Stimulated activated CD8-positive, alpha-beta memory T cell treated with anti-CD3 and anti-CD28 coated beads, Interleukin-7, amount 100 ng/mL, for 1 hour (primary cell): ENCODE measurements at places on chromosomes 7 and 10.

- DNase-seq, result no peak
These were observed 2.2 kb upstream of the KNDC1 start for GRCh38 chr10:133157662-133158436.

DNA sequence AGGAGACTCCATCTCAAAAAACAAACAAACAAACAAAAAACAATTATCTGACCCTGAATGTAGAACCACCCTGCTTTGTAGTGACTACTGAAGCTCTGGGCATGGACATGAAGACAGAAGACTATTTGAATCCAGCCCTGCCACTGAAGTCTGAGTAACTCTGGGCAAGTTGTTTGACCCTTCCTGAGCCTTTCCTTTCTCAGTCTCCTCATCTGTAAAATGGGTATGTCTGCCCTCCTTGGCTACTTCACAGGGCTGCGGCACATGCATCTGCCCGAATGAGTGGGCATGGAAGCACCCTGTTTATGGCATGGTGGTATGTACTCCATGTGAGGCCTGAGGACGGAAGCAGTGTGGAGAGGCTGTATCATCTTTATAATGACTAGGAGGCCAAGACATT is 22.2 kb upstream of the MALSU1 start:
- DNase-seq, result no peak

DNA sequence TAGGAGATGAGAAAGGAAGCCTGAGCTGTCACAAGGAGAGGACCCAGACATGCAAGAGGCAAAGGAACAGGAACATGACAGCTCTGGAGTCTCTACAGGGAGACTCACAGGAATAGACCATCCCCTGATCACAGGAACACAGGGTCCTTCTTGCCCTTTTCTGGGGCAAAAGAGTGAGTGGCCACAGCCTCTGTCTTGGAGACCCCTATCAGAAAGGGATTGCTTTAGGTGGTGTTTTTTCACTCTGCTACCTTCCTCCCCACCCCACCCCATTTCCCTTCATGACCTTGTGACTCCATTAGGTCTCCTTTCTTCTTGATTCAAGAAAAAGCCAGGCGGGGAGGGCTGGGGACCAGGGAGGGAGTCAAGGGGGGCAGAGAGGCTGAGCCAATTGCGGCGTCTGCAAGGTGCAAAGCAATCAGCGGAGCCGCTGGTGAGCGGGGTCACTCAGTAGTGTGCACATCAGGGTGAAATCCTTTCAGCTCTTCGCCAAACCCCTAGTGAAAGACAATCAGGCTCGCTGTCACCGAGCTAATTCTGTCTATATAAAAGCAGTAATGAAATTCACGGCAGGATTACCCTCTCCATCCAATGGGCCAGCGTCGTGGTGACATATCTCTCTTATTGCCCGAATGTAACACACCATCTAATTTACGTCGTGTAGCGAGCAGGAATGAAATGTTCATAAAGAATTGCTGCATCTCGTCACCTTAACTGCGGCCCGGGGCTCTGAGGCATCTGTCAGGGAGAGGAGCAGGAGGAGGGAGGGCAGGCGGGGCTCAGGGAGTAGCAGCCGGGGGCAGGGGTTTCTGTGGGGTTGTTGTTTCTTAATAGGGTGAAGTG is 31.5 kb upstream of the BTRC start:
- no peak for DNase-seq

- DNase-seq, result no peak
These were observed 150.4 kb upstream of the PRPS1L1 start for GRCh38 chr7:18177815-18178660.

- DNase-seq, result no peak
These were observed 225.8 kb downstream of the IPMK start for GRCh38 chr10:58041901-58042300.

DNA sequence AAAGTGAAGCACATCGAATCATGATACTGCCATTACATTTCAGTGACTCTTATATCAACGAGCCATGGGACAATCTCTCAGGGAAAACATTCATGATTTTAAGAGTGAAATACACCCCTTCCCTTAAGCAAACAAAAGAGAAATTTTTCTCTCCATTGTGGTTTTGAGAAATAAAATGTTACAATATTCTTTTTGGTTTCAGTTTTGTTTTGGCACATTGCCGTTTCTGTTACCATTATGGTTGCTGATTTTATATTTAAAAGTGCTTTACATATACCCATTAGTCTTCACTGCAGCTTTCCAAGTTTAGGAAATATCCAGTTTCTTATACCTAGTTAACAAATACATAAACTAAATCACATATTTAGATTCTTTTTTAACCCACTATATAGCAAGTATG is 126.8 kb upstream of the SEM1 start:
- DNase-seq, result no peak

DNA sequence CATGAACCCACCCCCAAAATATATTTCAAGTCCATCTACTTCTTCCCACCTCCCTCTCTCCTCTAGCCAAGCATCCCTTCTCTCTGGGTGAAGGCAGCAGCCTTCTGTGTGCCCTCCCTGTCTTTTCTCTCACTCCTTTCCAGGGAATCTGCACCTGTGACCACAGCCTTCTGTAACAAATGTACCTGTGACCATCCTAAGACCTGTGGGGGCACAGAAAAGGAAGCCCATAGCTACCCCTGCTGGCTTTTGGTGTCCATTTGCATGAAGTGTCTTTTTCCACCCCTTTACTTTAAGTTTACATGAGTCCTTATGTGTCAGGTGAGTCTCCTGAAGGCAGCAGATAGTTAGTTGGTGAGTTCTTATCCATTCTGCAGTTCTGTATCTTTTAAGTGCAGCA is 2.0 kb upstream of the TBXAS1 start:
- DNase-seq, result no peak

GRCh38 chr7:114889646-114890285 is 32.1 kb upstream of the MDFIC start:
- DNase-seq, result no peak

DNA sequence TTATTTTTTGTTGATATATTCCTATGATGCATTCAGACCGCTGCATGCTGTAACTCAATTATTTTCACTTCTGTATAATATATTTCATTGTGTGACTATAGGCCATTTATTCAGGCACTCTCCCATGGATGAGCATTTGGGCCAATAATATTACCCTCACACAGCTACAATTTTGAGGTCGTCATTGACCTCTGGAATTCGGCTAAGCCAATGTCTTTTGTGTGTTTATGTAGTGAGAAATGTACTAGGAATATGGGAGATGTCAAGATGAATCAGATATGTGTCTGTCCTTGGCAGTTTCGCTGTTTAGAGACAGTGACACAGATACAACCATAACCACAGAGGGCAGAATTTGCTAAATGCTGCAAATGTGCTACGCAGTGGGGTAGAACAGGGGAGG is 474.2 kb downstream of the ADRA2A start:
- no peak for DNase-seq

- no peak for DNase-seq
These were observed 29.9 kb downstream of the POLL start for GRCh38 chr10:101558204-101558603.

DNA sequence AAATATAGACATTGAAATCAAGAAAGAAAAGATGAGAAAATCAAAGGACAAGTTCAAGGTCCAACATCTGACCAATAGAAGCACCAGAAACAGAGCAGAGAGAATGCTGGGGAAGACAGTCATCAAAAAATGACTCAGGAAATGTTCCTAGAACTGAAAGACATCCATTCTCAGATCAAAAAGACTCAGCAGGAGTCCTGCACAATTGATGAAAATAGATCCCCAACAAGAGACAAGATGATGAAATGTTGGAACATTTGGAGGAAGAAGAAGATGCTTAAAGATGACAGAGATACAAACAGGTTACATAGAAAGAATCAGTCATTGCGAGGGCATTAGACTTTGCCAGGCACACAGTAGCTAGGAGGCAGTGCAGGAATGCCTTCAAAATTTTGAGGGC is 30.0 kb upstream of the EIF5AL1 start:
- DNase-seq, result no peak
